ENCODE measurements at places on chromosomes 7 and 10. TPM values are rescaled to one million over a fixed set of nuclear protein-coding genes. Genes with fewer than 3 reads are reported as not detected.

GRCh38 chr7:117675497-117676435, 195.9 kb downstream of the CFTR start:
- H3K27me3 ChIP-seq, result no peaks in the 10 kb centered on the region
- H3K36me3 ChIP-seq, result no peaks in the 10 kb centered on the region
- H3K4me3 ChIP-seq, result no peak overlapping the region
- H3K4me1 ChIP-seq, result peaks cover 38% of the 10 kb centered on the region
- peak overlapping the region; percentile 45 for H3K27ac ChIP-seq

- H3K27me3 ChIP-seq, result no peaks in the 10 kb centered on the region
- no peaks in the 10 kb centered on the region for H3K36me3 ChIP-seq
- DNase-seq, result no peak
- no peak overlapping the region for H3K4me3 ChIP-seq
- H3K4me1 ChIP-seq, result peaks cover 30% of the 10 kb centered on the region
- H3K27ac ChIP-seq, result no peak overlapping the region
Measured at GRCh38 chr7:79340212-79340611, 113.3 kb downstream of the MAGI2 start.

- no peak overlapping the region for H3K4me3 ChIP-seq
- peak overlapping the region; percentile 27 for H3K27ac ChIP-seq
- peaks cover 20% of the 10 kb centered on the region for H3K4me1 ChIP-seq
- H3K36me3 ChIP-seq, result no peaks in the 10 kb centered on the region
- peak; percentile 27 for DNase-seq
Measured at GRCh38 chr7:137469191-137469811, 125.8 kb upstream of the PTN start.

- H3K4me3 ChIP-seq, result no peak overlapping the region
- H3K4me1 ChIP-seq, result no peaks in the 10 kb centered on the region
- no peak for DNase-seq
- H3K36me3 ChIP-seq, result no peaks in the 10 kb centered on the region
Measured at GRCh38 chr7:28390426-28390825, 21.9 kb upstream of the CREB5 start.

- H3K27ac ChIP-seq, result no peak overlapping the region
- H3K4me1 ChIP-seq, result no peaks in the 10 kb centered on the region
- no peaks in the 10 kb centered on the region for H3K27me3 ChIP-seq
Measured at GRCh38 chr7:80981405-80981804, 62.6 kb upstream of the SEMA3C start.

GRCh38 chr10:97407211-97407951, 6.2 kb upstream of the RRP12 start:
- peak; percentile 85 for DNase-seq
- no peaks in the 10 kb centered on the region for H3K27me3 ChIP-seq
- no peaks in the 10 kb centered on the region for H3K4me1 ChIP-seq
- H3K36me3 ChIP-seq, result no peaks in the 10 kb centered on the region
- H3K27ac ChIP-seq, result no peak overlapping the region

Gene CCDC172
- total RNA-seq, result not detected

Gene BAIAP2L1
- 11.6 TPM for total RNA-seq

Gene GNAI1
- total RNA-seq, result 26.1 TPM

Gene GLCCI1
- 4.1 TPM for total RNA-seq

Gene FOXP2
- 2.7 TPM for total RNA-seq

Gene TAS2R41
- not detected for total RNA-seq
